Activated CD4-positive, alpha-beta T cell treated with anti-CD3 and anti-CD28 coated beads, Interleukin-2, amount 50 U/mL, for 24 hours (primary cell): ENCODE measurements at places on chromosomes 16 and 17.

DNA sequence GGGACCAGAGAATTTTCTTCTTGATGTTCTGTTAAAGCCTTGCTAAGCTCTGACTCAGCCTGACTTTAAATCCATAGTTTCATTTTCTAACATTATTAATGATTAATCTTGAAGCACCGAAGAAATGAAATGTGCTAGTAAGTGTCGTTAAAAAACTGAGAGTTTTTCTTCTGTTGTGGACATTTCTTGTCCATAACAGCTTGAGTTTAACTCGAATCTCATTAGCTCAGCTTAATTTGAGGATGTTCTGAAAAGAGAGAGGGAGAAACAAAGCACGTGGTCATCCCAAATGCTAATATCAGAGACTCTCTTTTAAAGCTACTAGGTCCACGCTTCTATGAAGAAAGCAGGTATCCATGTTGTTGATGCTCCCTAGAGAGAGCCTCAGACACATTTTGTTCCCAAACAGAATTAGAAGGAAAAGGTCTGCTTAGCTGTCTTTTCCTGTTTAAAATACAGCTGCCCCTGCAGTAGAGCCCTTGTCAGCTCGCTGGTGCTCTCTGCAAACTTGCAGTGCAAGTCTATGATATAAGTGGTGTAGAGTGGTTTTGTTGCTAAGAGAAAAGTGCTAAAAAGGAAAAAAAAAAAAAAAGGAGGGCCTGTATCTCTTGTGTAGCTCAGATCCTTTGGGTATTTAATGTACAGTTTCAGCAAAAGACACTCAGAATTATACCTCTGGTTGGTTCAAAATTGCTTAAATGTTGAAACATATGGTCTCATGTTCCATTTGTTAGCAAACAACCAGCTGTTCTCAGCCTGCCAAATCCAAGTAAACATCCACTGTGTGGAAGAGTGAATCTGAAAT lies 191.1 kb upstream of the TBX2 start:
- no peak for DNase-seq

DNA sequence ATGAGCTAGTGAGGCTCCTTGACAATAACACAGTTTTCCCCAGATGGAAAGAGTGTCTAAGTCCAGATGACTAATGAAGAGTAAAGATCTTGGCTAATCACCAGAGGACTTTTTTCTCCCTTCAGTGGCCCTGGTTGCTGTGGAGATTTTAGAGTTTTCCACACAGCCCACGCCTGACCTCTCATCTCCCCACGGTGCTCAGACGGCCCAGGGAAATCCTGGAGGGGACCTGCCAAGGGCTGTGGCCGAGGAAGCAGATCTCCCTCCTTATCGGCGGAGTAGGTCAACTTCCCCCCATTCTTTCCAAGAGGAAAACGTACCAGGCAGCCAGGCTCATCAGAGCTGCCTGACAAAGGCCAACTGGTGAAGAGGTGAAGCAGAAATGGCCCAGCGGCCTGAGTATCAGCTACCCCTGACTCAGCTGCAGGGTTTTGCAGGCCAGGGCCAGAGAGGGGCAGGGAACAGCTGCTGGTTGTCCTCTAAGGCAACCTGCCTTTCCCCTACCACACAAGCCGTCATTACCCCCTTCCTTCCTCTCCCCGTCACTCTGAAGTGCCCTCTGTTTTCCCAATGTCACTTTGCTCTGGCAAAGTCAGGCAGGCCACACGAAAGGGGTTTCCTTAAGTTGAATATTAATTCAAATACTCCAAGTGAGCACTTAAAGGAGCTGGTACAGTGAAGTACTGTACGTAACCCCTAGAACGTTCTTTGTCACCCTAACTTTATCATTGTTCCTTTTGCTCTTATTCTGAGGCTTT lies 140.2 kb upstream of the ADAMTS18 start:
- no peak for DNase-seq

DNA sequence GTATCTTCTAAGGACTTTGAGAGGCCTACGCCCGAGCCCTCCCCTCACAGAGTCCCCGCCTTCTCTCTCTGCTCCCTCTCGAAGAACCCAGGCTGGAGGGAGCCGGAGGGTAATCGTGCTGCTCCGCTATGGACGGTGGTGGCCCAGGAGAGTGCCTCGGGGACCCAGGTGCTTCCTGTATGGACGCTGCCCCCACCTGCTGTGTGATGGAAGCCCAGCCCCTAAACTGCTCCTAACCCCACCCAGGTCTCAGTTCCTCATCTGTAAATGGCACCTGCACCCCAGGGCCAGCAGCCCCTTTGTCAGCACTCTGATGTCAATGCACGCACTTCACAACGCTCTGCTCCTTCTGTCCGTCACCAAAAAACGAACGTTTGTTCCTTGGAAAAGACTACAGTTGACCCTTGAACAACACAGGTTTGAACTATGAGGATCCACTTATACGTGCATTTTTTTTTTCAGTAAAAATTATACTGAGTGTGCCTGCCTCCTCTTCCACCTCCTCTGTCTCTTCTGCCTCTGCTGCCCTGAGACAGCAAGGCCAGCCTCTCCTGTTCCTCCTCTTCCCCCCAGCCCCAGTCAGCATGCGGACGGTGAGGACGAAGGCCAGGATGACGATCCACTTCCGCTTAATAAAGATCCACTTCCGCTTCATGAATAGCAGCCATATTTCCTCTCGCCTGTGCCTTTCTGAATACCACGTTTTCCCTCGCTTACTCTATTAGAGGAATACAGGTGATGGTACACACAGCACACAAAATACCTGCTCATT lies 118.3 kb downstream of the BANP start:
- DNase-seq = no peak

DNA sequence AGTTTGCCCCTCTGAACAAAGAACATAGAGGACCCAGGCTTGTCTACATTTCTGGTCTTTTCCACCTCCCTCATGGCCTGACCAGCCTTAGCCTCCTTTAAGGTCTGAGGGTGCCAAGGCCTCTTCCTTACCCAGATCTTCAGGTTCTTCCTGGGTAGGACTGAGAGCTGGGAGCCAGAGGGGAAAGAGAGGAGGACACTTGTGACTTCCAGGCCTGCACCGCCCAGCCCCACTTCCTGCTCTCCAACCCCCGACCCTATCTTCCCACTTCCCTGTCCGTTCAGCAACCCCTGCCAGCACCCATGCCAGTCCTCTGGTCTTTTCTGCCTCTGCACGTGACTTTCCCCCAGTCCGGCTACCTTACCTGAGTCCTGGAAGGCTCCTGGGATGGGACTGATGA lies 534 bp downstream of the PRSS36 start:
- no peak for DNase-seq

DNA sequence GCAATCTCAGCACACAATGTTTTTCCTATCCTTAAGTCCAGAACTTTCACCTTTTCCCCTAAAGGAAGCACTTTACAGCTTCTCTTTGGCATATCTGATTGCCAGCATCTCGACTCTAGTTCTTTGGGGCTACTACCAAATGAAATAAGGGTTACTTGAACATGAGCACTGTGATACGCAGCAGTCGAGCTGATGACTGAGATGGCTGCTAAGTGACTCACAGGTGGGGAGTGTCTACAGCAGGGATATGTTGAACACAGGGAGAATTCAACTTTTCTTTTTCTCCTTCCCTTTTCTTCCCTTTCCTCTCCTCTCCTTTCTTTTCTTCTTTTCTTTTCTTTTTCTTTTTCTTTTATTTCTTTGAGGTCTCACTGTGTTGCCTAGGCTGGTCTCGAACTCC lies 334.8 kb downstream of the MAF start:
- DNase-seq = no peak

GRCh38 chr17:83077411-83077810 lies 2.0 kb upstream of the METRNL start:
- DNase-seq = no peak

- DNase-seq = no peak
Measured at GRCh38 chr17:40509626-40510327, 8.4 kb upstream of the TNS4 start.

DNA sequence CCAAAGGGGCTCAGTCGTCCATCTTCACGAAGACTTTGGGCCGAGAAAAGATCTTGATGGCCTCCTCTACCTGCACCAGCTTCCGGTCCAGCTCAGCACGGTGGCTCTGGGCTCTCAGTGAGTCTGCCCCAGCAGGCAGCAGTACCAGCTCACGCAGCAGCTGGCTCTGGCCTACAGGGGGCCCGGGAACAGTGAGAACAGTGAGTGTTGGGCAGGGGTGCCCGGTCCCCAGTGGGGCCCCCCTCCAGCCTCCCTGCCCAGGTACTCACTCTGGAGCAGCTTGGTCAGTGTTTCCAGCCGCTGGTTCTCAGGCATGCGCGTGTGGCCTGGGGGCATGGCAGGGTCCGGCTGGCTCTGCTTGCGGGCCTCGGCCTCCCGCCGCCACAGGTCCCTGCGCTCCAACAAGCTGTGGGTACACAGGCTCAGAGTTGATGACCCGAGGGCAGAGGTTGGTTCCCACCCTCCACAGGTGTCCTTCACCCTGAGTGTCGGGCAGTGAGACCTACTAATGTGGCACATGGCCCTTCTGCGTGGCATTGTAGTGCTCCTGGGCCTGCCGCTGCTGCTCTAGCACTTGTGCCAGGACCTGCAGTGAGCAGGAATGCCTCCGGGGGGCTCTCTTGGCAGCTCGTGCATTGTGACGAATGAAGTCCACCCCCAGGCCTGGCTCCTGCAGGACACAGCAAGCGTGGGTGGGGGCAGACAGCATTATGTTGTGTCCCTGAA lies 2.6 kb downstream of the PARD6A start:
- DNase-seq = no peak
